Stimulated activated CD4-positive, alpha-beta T cell treated with anti-CD3 and anti-CD28 coated beads, Interleukin-1b, Interleukin-23, amount 100 ng/mL, for 1 hour (primary cell): ENCODE measurements at places on chromosomes 4 and X.

DNA sequence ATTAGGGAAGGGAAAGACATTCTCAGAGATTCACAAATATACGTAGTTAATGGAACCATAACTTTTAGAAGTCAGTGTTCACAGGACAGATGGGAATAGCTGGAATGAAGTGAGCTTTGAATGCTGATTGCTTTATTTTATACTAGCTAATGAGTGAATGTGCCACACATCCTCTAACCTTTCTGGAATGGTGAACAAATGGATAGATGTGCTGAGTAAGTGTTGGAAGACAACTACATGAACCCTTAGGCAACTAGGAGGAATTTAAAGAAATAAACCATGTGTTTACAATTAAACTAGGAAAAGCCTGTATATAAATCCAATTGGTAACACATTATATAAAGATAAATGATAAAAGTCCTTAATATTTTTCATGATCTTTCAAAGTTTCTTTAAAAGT is 91.6 kb upstream of the LIMCH1 start:
- DNase-seq = no peak

GRCh38 chrX:76076124-76076523 is 96.7 kb upstream of the PBDC1 start:
- no peak for DNase-seq

GRCh38 chr4:61211781-61212180 is 11.7 kb downstream of the ADGRL3 start:
- DNase-seq = no peak

GRCh38 chrX:22155126-22155525 is 117.6 kb upstream of the CBLL2 start:
- no peak for DNase-seq

DNA sequence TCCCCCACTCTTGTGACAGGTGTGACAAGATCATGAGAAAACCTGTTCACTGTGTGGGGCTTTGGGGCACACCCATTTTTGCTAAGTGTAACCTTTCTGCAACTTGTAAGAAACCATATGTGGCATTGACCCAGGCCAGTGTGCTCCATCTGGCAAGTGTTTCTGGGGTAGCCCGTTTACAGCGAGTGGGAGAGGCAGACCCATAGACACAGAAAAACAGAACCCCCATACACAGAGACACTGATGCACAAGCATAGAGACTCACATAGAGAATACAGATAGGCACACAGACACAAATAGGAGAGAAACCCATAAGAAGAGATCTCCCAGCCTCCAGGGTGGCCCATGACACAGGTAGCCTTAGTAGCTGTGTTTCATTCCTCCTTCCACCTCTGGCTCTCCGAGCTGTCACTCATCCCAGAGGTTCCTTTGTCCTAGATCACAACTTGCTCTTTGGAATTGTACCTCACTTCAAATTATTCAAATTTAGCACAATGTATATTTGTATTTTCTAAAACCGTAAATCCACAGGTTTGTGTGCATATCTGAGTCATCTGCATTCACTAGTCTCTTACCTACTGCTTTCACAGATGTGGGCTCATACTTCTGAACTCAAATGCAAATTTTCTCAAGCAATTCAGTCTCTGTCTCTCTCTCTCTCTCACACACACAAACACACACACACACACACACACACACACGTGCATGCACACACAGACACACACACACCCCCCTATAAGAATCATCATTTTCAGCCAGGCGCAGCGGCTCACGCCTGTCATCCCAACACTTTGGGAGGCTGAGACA is 114.4 kb downstream of the SH3KBP1 start:
- DNase-seq = no peak

DNA sequence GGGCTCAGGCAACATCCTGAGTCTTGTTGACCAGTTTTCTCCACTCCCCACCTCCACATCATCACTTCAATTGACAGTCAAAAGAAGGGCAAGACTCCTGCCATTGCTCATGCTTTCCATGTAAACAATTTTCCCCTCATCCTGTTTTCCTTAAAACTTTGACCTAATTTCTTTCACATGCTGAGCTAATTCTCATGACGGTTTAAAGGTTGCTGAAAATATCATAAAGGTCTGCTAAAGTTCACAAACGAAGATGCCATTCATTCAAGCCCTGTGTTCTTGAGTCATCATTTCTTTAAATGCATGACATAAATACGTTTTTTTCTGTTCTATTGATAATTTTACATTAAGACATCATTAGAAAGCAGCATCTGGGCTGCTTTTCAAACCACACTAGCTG is 353.9 kb downstream of the NKX6-1 start:
- DNase-seq = no peak
